ENCODE measurements at places on chromosomes 2 and 18.

GRCh38 chr2:56654936-56655335 is 471.1 kb downstream of the CCDC85A start:
- no peak for DNase-seq

GRCh38 chr2:127406454-127406853 is 11.8 kb upstream of the PROC start:
- no peak for DNase-seq

GRCh38 chr2:37569986-37570679 is 101.3 kb downstream of the CDC42EP3 start:
- DNase-seq: no peak

- DNase-seq: no peak
Observed at GRCh38 chr18:8821531-8821930, 116.2 kb downstream of the MTCL1 start.

GRCh38 chr2:230520875-230521155 is 104.8 kb downstream of the SP100 start:
- DNase-seq: no peak

DNA sequence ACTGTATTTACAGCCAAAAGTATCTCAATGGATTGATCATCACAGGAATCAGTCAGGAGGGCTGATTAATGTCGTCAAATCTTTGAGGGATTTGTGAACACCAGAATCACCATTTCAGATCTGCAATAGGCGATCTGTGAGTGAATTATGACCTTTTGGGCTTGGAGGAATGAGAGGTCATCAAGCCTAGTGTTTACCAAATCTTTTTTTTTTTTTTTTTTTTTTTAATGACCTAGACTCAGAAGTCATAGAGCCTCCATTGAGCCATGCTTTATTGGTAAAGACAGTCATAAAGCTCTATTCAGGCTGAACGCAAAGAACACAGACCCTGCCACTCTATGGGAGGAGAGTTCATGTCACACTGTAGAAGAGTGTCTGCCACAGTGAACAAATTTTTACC is 97.7 kb downstream of the SOCS6 start:
- no peak for DNase-seq

- no peak for DNase-seq
Observed at GRCh38 chr2:231161877-231162329, 36.5 kb upstream of the ARMC9 start.

All from activated effector memory CD4-positive, alpha-beta T cell treated with Interleukin-2 at 50 U/mL for 16 hours (primary cell).